CD4-positive, alpha-beta T cell treated with Interleukin-21 for 1 hour (primary cell): ENCODE measurements at places on chromosomes 2 and 18.
A peak's percentile ranks its signal among the peaks of the same experiment; 100 is the strongest.

DNA sequence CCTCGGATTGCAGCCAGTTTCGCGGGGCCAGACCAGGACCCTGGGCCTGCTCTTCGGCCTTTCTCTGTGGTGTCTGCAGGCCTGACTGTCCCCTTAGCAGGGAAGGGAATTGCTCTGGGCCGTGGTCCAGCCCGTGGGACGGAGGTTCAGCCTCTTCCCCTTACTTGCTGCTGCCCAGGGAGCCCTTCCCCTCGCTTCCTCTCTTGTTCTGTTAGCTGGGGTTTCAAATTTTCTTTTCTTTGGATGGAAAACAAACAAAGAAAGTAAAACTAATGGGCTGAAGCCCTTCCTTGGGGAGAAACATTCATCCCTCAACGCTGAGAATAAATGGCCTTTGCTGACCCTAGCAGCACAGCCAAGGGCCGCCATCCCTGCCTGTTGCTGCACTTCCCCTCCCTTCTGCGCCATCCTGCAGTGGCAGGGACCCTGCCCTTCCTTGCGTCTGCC is 52.4 kb downstream of the ASAP2 start:
- no peak for DNase-seq

DNA sequence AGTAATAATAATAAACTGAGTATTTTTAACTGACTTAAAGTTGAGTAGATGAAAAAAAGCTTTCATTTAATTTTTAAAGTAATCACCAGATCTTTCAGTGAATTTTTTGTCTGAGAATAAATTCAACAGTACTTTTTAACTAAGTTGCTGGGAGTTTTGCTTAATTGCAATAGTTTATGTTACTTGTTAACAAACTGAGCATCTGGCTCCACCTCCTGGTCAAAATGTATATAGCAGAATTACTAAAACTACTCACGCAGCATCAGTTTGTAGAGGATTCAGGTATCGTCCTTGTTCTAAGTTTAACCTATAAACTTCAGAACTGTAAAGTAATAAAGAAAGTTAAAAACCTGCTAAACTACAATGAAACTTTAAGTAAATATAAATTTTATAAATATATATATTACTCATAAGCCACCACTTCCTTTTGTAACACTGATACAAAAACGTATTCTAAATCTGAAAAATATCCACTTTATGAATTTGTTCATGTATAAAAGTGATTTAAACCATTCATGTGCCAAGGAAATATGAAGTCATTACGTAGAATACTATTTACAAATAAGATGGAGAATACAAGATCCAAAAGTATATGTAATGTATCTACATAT is 21.3 kb downstream of the NOL10 start:
- DNase-seq: peak; percentile 75

DNA sequence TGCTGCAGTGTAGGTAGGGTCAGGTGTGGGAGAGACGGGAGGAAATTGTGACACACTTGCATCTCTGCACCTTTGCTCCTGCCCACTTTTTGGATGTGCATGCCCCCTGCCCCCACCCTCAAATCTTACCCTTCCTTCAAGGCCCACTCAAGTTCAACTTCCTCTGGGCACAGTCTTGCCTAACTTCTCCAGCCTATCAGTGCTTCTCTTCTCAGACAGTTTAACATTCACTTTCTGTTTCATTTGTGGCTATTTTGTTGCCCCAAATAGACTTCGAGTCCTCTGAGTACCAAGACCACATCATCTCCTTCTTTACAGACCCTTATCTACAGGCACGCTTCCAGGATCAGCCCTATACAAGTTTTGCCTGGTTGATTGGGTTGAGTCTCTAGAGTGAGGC is 2.7 kb downstream of the ST8SIA5 start:
- DNase-seq: no peak

GRCh38 chr2:123670286-123670685 is 354.8 kb upstream of the CNTNAP5 start:
- no peak for DNase-seq

- DNase-seq: no peak
Measured at GRCh38 chr2:139031722-139032121, 251.5 kb upstream of the NXPH2 start.

DNA sequence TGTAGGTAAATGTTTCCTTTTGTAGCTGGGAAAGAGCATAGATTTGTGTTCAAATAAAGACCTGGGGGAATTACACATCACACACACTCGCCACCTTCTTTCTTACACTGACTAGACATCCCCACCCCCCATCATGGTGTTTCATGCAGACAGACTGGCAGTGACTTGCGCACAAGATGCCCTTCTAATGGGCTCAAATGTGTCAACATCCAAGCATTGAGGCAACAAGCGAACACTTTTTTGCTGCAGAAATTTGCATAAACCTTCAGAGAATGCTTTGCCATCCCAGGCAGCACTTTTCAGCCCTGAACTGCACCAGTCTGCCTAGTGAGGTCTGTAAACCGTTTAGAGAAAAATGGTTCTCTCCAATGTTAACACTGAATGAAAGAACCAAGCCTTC is 4.5 kb downstream of the HOXD8 start:
- no peak for DNase-seq

- DNase-seq: no peak
Measured at GRCh38 chr2:8636721-8637636, 44.9 kb upstream of the ID2 start.

GRCh38 chr2:224147174-224147573 is 108.1 kb upstream of the SERPINE2 start:
- no peak for DNase-seq

GRCh38 chr2:33071591-33071990 is 124.8 kb downstream of the LTBP1 start:
- no peak for DNase-seq

DNA sequence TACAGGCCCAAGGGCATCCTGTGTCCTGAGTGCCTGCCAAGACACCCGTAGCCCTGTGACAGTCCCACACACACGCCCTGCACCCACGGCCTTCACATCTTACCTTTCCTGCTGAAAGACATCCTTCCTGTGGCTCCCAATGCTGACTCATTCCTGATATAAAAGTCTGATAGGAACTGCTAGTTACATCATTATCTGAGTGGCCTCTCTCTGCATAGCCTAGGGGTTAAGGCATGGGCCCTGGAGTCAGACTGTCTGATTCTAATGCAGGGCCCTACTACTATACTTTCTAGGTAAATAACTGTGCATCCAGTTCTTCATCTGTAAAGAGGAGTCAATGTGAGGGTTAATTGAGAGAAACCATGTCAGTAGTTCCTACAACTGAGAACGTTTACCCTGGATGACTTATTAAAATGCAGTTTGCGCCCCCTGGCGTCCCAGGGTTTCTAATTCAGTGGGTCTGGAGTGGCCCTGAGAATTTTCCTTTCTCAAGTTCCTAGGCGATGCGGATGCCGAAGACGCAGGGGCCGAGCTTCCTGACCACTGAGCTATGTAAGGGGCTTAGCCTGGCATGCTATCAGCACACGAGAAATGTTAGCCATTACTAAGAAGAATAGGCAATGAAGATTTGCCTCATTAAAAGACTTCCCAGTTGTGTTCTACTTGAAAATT is 6.0 kb upstream of the GPR45 start:
- DNase-seq: peak; percentile 45

GRCh38 chr2:98357849-98358248 is 11.6 kb downstream of the CNGA3 start:
- DNase-seq: no peak

- DNase-seq: no peak
Measured at GRCh38 chr2:189020179-189020578, 46.0 kb downstream of the COL3A1 start.

DNA sequence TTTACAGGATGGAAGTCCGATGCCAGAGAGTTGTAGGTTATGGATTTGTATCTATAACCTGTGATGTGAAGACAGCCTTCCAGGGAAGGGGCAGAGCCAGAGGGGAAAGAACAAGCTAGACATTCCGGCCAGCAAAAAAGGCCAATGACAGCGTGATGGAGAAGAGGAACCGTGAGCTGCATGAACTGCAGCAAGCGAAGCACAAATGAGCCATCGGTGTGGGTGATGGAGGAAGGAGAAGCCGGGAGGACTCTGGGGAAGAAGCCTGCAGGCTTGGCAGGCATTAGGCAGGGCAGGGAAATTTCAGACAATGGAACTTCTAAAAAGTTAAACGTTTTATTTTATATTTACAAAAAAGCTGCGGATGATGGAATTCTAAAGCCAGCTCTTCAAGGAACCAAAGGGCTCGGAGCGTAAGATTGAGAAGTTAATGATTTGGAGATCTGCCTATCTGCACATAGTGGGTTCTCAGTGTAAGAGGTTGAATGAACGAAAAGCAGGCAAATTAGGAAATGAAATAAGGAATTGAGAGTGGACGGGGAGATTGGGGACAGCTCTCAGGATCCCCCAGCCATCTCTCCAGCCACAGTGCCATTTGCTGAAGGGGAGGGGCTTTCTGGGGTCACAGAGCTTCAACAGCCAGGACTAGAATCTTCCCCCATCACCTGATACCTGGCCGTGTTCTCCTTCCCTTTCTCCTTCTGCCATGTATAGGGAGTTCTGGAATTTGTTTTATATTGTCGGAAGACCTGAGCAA is 28.4 kb downstream of the NGEF start:
- no peak for DNase-seq

DNA sequence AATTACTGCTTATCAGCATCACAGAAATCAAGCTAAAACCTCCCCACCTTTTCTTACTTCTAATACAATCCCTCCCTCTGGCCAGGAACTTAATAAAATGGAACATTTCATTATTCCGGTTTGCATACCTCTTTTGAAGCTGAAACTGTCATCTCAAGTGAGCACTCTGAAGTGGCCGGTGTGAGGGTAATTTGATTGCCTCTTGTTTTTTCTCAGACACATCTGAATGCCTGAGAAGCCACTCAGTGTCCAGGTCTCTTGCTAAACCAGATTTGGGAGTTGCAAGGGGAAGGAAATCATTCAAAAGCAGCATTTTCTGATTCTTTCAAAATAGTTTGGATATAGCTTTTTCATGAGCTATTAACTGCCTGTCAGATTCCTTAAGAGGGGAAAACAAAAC is 190.3 kb downstream of the C1D start:
- no peak for DNase-seq

DNA sequence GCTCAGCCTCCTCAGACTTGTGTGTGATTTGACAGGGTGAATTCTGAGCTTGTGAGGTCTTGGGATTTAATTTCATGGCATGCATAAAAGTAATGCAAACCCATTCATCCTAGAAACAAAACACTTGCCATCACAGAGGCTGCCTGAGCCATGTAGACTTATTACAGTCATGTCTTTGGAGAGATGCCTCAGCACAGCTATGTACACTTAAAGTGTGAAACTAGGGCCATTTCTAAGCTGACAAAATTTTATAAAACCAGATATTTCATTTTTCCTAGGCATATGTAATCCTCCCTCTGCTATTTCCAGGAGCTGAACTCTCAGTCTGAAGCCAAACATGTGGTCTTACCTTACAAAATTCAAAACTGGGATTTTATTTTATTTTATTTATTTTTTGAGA is 322.2 kb upstream of the SPHKAP start:
- DNase-seq: no peak

- DNase-seq: no peak
Measured at GRCh38 chr2:63840081-63840784, 1.5 kb upstream of the UGP2 start.

DNA sequence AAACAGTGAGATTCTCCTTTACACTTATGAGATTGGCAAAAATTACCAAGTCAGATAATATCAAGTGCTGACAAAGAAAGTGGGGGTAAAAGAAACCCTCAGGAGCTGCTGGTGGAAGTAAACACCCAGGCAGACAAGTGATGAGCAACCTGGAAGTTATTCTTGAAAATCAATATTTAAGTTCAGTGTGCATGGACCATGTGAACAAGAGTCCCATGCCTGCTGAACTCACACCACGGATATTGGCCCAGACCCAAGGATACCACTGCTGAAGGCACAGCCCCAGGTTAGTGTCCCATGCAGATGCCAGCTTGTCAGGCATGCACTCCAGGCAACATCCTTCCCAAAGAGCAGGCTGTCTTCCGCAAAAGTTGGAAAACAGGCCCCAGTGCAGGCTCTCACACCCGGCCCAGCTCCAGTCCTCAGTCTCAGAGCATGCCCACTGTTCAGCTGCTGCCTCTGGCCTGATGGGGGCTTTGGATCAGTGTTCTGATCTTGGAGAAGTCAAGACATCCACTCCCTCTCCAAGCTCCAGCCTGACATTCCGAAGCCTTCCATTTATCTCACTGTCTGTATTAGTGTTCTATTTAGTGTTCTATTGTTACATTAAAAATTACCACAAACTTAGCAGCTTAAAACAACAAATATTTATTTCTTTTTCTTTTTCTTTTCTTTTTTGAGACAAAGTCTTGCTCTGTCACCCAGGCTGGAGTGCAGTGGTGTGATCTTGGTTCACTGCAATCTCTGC is 70.0 kb downstream of the HS1BP3 start:
- DNase-seq: no peak

GRCh38 chr2:145079641-145080040 is 559.7 kb upstream of the ZEB2 start:
- DNase-seq: no peak

DNA sequence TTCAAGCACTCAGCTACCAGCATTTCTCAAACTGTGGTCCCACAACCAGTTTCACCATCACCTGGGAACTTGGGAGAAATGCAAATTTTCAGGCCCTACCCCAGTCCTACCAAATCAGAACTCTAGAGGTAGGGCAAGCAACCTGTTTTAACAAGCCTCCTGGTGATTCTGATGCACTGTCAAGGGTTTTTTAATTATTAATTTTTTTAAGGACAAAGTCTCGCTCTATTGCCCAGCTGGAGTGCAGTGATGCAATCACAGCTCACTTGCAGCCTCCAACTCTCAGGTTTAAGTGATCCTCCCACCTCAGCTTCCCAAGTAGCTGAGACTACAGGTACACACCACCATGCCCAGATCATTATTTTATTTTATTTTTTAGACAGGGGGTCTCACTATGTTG is 7.8 kb downstream of the ACMSD start:
- DNase-seq: no peak

GRCh38 chr18:12028674-12029073 is 47.4 kb downstream of the IMPA2 start:
- DNase-seq: no peak

DNA sequence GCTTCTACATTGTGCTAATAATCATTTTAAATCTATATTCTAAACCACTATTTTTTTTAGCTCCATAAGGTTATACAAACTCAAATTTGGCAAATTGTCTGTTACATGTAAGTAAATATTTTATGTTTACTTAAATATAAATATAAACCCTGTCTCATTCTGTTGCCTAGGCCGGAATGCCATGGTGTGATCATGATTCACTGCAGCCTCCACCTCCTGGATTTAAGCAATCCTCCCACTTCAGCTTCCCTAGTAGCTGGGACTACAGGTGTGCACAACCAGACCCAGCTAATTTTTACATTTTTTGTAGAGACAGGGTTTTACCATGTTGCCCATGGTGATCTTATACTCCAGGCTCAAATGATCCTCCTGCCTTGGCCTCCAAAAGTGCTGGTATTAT is 124.7 kb downstream of the MEIS1 start:
- no peak for DNase-seq

- DNase-seq: no peak
Measured at GRCh38 chr2:146068051-146068450, 1548.1 kb upstream of the ZEB2 start.

DNA sequence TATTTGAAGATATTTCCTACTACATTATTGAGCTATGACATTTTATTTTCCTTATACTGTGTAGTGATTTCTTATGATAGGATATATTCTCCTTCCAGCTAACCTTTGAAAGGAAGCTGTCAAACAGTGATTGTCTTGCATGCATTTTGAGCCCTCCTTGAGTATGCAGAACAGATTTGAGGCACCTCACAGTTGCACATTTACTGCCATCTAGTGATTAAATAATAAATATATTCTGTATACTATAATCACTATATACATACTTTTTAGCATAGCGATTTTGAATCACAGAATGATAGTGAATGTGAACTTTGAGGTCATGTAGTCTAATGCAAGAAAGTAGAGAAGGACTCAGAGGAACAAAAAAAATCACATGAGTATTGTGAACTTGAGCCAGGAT is 268.4 kb upstream of the CDH19 start:
- DNase-seq: no peak
